CD4-positive, alpha-beta T cell treated with Interleukin-21 for 1 hour (primary cell): ENCODE measurements at places on chromosomes 1 and 21.

- peak; percentile 97 for DNase-seq
Measured at GRCh38 chr1:61077676-61078541, 4.5 kb upstream of the NFIA start.

DNA sequence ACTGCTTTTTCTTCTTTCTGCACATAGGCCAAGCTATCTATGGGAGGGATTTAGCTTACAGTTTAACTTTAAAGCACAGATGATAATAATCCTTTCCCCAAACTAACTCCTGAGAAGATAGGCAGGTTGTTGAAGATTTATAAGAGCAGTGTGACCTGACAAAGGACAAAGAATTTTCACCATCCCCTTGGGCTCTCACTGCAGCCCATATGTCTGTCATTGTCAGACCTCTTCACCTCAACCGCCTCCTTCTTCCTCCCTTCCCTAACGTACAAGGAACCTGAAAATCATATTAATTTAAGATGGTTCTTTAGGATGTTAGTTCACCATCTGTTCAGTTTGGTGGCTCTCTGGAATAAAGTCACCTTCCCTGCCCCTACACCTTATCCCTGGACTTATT is 5.0 kb downstream of the RNU1-2 start:
- no peak for DNase-seq

DNA sequence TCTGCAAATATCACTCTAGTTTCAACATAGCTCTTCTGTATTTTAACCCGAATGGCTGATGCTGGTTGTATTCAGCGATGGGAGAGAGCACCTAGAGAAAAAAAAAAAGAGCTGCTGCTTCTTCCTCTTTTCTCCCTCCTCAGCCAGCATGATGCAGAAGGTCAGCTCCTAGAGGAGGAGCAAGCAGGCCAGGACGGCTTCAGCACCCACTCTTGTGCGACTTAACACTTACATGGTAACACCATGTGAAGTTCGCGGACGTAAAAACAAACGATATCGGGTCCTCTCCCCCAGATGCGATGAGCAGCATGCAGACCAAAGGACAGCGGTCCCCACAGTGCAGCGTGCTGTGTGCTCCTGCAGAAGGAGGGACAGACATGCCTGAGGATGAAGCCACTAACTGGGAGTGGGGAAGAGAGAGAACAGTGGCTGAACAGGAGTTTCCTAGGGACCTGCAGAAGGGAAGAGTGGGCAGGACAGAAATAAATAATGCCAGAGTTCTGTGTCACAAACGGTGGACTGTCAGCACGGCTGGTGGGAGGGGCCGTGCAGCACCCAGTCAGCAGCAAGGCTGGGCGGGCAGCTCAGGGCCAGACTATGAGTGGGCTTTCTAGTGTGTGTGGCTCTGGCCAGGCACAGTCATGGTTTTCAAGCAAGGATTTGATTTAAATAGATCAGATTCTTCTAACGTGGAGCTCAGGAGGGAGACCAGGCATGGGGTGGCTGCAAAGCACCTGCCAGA is 11.4 kb upstream of the B3GALT5 start:
- no peak for DNase-seq

GRCh38 chr1:245183429-245183828 is 28.6 kb downstream of the KIF26B start:
- no peak for DNase-seq

DNA sequence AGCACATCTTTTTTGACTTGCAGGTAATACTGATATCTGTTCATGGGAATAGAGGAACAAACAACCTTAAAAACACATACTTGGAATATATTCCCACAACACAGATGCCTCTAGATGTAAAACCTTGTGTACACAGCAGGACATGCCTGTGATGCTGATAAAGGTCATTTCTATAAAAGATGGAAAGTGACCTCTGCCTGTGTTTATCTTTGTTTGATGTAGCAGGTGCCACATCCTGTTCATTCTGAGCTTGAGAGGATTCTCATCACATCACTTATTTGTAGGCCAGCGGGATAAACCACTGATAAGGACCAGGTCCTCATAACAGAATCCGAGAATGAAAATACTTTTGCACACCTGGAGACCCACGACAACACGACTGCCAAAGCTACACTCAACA is 133.7 kb downstream of the SMYD2 start:
- no peak for DNase-seq

DNA sequence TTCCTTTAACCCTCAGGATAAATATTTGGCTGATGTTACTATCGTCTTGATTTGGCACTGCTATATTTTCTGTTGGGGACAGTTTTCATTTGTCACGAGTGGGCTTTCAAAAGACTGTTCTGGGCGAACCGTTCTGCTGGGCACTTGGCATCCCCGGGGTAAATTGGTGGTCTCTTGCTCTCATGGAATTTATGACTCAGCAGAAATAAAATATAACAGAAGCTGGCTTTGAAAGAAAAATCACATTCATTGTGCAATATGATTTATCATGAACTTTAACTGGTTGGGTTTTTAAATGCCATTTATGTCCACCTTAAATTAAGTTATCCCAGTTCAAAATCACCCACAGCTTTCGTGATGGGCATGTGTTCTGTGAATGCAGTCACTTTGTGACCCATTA is 147.3 kb downstream of the KAZN start:
- no peak for DNase-seq
